NCI-H446 (cell line): ENCODE measurements at places on chromosomes 7 and 10.

DNA sequence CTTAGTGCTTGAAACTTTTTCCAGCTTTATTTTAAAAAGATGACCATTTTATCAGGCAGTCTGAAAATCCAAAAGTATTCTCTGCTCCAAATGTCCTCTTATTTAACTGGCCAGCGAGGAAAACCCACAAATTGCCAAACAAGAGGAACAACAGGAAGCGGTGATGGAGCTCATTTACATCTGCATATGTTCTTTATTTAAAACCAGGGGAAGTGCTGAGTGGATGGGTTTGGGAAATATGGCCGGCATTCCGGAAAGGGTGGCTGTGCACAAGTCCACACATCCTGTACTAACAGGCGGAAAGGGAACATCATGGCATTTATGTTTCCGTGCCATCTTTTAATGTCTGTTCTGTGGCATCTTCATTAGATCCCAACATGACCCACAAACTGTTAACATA is 974.5 kb downstream of the LRMDA start:
- no peak for DNase-seq

- no peak for DNase-seq
Observed at GRCh38 chr7:86914551-86914950, 144.9 kb downstream of the ELAPOR2 start.

- no peak for DNase-seq
Observed at GRCh38 chr10:43044448-43044921, 32.4 kb upstream of the RET start.

DNA sequence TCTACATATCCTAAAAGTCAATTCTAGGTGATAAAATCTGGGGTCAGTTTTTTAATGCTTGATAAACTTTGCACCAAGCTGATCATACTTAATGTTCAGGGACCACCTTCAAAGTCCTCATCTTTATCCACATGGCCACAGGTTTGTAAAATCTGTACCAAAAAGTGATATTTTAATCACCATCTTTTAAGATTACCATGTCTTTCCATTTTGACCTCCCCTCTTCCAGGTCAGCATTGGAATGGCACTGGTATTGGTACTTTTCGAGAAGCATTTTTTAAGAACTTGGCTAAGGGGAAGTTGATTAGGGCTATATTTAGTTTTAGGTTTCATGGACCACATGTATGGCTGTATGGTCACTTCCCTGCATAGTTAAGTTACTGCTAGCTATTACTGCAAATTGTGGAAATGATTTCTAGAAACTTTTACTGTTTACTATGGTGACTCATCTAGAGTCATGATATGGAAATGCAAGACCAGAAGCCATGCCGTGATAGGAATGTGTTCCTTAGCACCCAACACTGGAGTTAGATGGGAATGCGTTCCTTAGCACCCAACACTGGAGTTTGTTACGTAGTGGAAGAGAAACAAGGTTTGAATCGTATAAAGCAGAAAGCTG is 50.8 kb upstream of the ABLIM1 start:
- no peak for DNase-seq

GRCh38 chr10:51227897-51228713 is 153.8 kb downstream of the PRKG1 start:
- DNase-seq: no peak

GRCh38 chr7:20323595-20323994 is 7.1 kb upstream of the ITGB8 start:
- DNase-seq: no peak

DNA sequence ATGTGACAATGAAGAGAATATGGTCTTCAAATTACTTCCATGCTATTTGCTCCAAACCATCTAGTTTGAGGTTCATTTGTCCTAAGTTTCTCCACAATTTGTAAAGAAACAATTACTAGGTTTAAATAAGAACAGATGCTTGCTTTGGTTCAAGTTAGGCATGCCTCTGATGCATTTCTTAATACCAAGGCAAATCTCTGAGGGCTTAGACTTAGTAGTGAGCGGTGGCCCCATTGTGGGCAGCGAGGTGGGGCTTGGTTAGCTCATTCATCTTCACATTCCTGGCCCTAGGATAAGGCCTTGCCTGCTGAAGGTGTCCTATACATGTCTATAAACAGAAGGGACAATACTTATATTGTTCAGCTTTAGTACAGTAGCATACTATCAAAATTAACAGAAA is 52.4 kb upstream of the RHEB start:
- DNase-seq: no peak

DNA sequence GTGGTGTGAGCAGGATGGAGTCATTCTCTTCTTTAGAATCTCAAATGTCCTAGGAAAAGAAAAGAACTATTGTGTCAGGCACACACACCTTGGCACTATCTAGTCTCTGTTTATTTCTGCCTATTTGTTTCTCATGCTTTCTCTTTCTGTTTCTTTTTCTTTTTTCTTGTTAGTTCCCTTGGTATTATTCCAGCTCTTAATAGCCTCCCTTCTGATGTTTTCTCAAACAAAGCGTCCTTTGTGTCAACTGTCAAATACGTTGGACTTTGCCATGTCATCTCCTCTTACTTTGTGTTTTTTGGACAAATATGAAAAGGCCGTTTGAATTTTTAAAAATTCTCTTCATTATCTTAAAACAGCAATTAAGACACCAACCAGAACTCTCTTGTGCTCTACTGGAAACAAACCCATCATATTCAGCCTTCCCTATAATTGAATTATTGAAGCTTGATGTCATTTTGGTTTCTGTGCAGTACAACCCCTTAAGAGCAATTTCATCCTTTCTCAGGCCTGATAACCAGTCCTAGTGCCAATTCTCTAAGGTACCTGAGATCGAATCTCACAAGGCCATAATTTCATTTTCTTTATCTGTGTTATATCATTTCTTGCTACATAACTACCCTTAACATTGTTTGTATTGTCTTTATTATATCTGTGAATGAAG is 497.8 kb upstream of the NRP1 start:
- DNase-seq: no peak

GRCh38 chr10:132265890-132266496 is 41.8 kb downstream of the STK32C start:
- no peak for DNase-seq

DNA sequence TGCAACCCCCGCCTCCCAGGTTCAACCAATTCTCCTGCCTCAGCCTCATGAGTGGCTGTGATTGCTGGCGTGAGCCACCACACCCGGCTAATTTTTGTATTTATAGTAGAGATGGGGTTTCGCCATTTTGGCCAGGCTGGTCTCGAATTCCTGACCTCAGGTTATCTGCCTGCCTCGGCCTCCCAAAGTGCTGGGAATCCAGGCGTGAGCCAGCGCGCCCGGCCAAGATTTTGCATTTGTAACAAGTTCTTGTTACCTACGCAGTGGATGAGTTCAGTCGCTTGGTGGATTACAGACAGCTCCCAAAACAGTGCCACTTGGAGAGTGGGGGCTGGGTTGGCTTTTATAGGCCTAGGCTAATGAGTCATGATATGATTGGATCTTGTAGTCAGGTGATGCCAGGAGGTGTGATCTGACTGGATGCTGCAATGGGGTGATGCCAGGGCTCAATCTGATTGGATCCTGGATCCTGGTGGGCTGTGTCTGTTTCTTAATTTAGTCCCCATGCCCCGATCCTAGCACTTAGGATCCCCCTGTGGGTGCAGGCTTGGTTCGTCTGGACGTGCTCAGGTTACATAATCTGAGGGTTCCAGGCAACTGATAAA is 20.3 kb downstream of the SBDS start:
- DNase-seq: no peak

DNA sequence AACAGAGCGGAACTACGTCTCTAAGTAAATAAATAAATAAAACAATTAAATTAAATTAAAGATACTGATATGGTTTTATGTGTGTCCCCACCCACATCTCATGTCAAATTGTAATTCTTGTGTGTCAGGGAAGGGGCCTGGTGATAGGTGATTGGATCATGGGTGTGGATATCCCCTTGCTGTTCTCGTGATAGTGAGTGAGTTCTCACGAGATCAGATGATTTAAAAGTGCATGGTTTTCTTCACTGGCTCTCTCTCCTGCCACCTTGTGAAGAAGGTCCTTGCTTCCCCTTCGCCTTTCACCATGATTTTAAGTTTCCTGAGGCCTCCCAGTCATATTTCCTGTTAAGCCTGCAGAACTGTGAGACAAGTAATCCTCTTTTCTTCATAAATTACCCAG is 29.0 kb upstream of the OGDHL start:
- DNase-seq: no peak

DNA sequence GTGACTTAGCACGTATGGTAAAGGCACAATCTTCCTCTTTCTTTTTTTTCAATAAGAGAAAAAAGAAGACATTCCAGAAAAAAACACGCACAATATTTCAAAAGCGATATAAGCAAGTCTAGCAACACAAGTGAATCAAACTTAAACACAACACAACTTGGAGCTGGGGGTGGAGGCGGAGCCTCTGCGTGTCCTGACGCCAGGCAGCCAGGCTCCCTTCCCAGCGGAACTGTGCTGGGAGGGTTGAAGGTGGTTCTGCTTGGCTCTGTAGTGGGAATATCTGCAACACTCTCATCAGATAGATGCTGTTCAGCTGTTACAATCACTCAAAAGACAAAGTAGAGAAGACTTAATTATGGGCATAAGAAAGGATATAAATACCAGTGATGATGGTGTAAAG is 211.4 kb downstream of the WDR37 start:
- no peak for DNase-seq

- no peak for DNase-seq
Observed at GRCh38 chr10:70907637-70908405, 19.5 kb upstream of the PCBD1 start.

DNA sequence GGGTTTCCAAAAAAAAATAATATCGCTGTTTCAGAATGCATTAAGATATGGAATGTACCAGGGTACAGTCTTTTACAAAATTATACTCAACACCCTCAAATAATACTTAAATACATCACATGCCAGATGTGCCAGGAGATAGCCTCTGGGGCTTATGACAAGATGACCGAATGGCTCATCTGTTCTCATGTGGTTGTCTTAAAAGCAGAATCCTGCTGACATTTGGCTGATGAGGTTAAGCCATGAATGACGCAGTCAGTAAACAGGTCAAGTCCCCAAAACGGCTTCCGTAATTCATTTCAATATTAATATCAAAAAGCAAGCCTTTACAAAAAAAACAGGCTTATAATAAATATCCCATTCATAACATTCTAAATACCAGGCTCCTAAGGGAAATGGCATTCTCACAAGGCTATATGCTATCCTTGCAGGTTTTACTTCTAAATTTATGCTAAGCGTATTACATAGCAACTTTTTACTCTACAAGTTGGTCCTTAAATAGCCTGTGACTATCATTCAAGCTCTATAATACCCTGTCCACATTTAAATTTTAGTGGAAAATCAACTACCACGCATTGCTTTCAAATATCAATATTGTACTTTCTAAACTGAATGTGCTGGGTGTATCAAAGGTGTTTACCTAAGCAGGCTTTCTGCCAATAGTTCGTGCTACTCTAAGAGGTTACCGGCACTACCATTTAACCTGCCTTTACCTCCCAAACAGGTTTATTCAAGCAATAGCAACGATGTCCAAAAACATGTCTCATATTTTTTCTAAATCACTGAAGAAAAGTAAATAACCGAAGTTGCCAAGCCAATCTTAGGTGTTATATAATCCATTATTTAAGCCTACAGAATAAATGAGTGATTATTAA is 15.6 kb downstream of the SMURF1 start:
- no peak for DNase-seq

GRCh38 chr7:107799647-107800264 is 3.3 kb downstream of the SLC26A3 start:
- DNase-seq: no peak

- DNase-seq: no peak
Observed at GRCh38 chr10:99429517-99430095, 818 bp downstream of the GOT1 start.

GRCh38 chr7:94972296-94972695 is 64.9 kb downstream of the PPP1R9A start:
- no peak for DNase-seq

GRCh38 chr10:93190372-93190771 is 116.7 kb downstream of the CYP26A1 start:
- DNase-seq: no peak

- DNase-seq: peak; percentile 41
Observed at GRCh38 chr10:102241444-102242117, at the start of gene PITX3. TSS of gene PITX3 (minus strand) at chr10:102241512. CDS start at chr10:102232080, 9,432 bp downstream.

DNA sequence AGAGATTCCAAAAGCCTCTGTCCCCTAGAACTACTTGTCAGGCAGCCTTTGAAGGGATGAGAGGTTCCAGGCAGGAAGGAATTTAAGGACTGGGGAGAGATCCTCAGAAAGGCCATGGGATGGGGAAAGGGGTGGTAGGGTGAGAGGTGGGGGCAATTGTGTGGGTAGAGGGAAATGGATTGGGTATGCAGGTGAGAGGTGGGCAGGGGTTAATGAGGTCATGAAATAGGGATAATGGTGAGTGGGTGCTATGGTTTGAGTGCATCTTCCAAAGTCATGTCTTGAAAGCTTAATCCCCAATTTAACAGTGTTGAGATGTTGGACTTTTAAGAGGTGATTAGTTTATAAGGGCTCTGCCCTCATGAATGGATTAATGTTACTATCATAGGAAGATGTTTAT is 383.5 kb downstream of the PLXNA4 start:
- no peak for DNase-seq

- DNase-seq: no peak
Observed at GRCh38 chr10:87707254-87707653, 47.6 kb downstream of the PAPSS2 start.

DNA sequence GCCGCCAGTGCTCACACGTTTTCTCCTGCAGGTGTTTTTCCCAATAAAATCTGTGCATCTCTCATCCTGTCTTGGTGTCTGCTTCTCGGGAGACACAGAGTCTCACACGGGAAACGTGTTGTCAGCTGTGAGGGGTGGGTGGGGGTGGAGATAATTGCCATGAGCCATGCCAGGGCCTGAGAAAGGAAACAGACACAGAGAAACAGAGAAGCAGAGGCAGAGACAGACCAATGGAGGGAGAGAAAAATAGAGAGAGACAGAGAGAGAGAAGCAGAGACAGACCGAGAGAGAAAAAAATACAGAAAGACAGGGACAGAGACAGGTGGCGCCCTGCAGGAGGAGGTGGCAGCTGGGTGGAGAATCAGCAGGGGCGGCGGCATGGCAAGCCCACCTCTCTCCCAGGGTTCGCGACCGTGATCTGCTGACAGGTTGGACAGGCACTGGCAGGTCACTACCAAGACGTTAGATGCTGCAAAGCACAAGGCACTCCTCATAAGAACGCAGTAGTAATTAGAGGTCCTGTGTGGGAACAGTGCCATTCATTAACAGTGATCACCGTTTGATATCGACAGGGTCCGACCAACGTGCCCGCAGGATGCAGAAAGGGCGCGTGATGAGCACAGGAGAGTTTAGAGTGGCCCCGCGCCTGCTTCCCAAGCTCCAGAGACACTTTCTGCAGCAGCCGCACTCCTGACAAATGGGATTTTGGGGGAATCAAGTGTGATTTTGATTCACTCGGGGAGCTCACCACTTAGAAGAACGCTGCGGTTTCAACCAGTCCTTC is 70.5 kb upstream of the INSIG1 start:
- DNase-seq: no peak

- no peak for DNase-seq
Observed at GRCh38 chr7:12130609-12131008, 80.5 kb upstream of the TMEM106B start.

DNA sequence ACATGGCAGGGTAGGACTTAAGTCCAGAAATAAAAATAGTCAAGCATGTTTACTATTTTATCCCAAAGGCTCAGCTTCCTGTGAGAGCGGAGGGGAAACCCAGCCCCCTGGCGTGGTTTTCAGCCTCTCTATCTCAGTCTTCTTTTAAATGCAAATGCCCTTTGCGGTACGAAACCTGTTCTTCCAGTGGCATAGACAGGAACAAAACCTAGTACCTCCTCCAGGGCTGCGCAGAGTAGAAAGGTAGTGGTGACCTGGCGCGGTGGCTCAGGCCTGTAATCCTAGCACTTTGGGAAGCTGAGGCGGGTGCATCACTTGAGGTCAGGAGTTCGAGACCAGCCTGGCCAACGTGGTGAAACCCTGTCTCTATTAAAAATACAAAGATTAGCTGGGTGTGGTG is 181.3 kb upstream of the FOXK1 start:
- DNase-seq: no peak
